Hindlimb muscle (tissue), 1 donor: ENCODE measurements at places on chromosomes 12 and 14. TPM values are rescaled to one million over a fixed set of nuclear protein-coding genes. Genes with fewer than 3 reads are reported as not detected.

GRCh38 chr14:68292441-68293215, 473.0 kb downstream of the RAD51B start:
- DNase-seq = peak; percentile 45

DNA sequence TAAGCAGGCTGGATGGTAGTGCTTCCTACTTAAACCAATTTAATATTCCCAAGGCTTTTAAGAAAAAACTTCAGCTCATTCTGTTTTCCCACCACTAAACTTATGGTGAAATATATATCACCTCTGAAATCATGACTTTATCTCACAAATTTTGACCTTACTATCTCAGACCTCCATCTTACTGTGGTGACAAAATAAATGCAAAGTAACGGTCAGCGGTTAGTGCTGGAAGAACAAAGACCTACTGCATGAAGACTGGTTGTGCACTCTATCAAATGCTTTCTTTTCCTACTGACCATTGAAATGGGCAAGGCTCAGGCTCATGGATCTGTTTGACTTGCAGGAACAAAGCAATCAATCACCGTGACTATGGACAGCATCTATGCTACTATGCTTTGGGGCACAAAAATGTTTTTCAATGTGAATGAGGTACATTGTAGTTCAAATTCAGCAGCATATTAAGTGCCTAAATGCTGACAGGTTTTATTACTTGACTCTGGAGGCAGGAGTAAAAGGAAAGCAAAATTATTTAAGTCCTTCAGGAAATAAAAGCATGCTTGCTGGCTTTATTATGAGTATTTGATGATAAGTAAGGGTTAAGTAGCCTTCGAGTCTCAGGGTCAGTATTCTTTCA, 43.1 kb upstream of the GTF2A1 start:
- no peak for DNase-seq

- no peak for DNase-seq
Measured at GRCh38 chr14:74841230-74842207, 34.4 kb downstream of the PROX2 start.

DNA sequence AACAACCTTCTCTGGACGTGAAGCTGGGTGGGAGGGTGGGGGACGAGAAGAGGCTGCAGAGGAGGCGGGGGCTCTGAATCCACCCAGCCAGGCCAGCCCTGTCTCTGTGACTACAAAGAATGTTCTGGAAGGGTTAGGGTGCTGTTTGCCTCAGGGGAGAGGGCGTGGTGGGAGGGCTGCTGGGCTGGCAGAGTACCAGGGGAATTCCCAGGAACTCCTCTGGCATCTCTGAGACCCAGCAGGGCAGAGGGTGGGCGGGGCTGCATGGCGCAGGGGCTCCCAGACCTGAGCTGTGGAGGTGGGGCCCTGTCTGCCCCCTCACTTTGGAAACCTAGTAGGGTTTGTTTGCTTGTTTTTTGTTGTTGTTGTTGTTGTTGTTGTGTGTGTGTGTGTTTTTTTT, 45.5 kb upstream of the FZD10 start:
- DNase-seq = no peak

DNA sequence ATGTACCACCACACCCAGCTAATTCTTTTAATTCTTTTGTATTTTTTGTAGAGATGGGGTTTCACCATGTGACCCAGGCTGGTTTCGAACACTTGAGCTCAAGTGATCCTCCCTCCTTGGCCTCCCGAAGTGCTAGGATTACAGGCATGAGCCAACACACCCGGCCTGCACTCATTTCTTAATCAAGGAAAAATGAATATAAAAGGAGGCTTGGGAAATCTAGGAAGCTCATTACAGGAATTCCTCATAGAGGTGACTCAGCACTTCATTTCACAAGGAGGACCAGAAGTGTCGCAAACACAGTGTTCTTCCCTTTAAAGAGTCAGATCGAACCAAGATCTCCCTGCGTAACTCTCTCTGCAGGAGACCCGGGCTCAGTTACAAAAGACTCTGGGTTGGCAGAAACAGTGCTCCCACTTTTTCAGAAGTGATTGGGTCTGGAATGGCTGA, 30.3 kb downstream of the NFKBIA start:
- DNase-seq = no peak

DNA sequence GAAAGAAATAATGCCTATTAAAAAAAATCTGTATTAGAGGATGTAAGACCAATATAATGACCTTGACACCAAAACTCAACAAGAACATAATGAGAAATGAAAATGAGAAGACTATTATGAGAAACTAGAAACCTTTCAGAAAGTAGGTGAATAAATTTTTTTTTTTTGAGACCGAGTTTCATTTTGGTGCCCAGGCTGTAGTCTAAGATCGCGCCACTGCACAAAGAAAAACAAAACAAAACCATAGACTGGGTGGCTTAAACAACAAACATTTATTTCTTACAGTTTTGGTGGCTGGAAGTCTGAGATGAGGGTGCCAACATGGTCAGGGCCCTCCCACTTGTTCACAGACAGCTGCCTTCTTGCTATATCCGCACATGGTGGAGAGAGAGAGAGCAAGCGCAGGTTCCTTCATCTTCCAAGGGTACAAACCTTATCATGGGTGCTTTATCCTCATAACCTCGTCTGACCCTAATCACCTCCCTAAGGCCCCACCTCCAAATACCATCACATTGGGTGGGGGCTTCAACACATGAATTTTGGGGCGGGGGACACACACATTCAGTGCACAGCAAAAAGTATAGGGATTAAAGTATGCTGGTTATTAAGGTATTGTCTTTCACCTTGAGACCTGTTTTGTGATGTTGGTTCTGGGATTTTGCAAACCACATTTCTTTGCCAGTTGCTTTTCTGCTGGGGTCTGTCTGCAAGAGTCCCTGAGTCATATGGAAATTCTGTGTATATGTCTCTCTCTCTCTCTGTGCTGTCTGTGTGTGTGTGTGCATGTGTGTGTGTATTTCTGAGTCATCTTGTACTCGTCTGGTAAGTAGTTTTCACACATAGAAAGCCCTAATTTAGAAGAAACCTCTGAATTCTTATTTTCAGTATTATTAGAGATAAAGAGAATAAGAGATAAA, 26.2 kb downstream of the ZCRB1 start:
- DNase-seq = no peak

- DNase-seq = no peak
Measured at GRCh38 chr12:12018454-12018853, 52.3 kb upstream of the BCL2L14 start.

- DNase-seq = no peak
Measured at GRCh38 chr12:12941450-12942350, 10.3 kb downstream of the GPRC5D start.

- no peak for DNase-seq
Measured at GRCh38 chr14:20775901-20776300, 5.2 kb upstream of the RNASE6 start.

DNA sequence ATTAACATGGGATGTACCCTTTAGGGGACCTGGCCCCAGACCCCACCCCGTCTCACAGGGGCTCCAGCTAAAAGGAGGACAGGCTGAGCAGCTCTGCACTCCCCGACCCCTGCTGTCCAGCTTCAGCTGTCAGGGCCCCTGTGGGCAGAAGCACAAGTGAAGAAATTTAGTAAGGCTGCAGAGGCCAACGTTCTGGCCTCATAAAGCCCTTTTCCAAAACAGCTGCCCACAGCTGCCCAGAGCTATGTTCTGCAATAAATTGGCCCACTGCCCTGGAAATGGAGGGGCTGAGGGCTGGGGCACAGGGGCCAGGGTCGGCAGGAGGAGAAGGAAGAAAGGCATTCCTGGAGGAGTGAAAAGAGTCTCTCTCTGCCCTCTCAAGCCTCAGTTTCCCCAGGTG, 357.1 kb downstream of the BCL11B start:
- DNase-seq = peak; percentile 27

DNA sequence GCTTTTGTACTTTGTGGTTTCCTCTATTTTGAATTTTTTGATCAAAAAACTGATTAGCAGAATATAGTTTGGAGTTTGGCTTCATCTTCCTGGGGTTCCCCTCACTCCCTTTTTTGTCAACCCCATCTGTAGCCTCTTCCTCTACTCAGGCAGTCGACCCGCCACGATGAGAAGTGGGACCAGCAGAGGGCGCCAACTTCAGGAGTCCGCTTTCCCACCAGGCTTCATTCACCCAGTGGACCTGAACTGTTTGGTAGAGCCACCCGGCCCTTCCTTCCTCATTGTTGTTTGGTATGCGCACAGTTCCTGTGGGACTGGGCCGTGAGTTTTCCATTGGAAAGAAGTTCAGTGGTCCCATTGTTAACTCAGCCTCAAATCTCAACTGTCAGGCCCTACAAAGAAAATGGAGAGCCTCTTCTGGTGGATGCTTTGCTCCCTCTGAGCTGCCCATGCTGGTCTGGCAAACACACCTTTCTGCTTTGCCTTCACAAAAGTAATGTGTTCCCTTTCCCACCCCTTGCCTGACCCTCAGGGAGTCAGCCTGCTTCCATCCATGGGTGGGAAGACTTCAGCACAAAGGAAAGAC, 21.7 kb downstream of the TMBIM6 start:
- peak; percentile 32 for DNase-seq

Gene HOXC10
- polyA plus RNA-seq = 57.9 TPM

Gene FAIM2
- 10.3 TPM for polyA plus RNA-seq

Gene SLC39A5
- polyA plus RNA-seq = not detected

Gene PTPRB
- 15.9 TPM for polyA plus RNA-seq

Gene KRT79
- polyA plus RNA-seq = 0.41 TPM

Gene A2ML1
- polyA plus RNA-seq = 0.21 TPM

Gene RNF212B
- polyA plus RNA-seq = 0.62 TPM
